ENCODE measurements at places on chromosomes 6 and 20.
A peak's percentile ranks its signal among the peaks of the same experiment; 100 is the strongest.

DNA sequence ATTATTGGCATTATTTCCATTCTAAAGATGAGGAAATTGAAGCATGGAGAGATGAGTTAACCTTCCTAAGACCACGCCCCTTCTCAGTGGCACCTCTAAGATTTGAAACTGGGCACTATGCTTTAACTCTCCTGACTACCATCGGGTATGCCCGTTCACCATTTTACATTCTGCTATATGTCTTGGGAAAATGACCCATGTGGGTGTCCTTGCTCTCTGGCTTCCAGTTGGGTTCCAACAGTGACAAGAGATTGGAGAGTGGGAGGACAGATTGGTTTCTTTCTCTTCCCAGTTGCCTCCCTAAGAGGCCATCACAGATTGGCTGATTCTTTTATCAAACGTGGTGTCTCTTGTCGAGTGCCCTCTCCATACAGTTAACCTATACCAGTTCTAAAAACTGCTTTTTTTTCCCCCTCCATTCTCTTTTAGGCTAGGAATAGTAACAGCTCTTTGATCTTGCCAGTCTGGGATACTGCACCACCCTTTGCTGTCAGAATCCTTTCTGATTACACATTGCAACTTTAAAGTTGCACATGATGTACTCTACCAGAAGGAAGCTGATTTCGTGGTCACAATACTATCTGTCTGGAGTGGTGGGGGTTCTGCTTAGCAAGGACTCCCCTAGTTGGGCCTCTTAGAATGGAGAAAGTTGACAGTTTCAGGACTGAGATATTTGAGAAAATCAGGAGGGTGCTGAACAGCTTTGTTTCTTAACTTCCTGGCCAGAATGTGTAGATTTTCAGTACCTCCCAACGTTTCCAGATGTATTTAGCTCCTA is 88.0 kb upstream of the ELOVL5 start:
- DNase-seq: no peak

DNA sequence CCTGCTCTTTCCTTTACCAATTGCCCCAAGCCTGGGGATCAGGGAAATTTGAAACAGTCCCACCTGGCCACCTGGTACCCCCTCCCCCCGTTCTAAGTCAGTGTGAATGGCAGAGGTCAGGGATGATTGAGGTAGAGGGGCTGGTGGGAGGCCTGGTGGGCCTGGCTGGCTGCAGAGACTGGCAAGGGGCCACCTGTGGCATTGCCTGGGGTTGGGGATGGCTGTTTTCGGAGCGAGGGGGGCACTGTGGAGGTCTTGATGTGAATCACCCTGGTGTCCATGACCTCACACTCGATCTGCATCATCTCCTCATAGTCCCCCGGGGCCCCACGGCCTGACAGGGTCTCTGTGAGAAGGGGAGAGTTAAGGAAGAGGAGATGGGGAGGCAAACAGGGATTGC is 6.5 kb upstream of the TNXB start:
- no peak for DNase-seq

DNA sequence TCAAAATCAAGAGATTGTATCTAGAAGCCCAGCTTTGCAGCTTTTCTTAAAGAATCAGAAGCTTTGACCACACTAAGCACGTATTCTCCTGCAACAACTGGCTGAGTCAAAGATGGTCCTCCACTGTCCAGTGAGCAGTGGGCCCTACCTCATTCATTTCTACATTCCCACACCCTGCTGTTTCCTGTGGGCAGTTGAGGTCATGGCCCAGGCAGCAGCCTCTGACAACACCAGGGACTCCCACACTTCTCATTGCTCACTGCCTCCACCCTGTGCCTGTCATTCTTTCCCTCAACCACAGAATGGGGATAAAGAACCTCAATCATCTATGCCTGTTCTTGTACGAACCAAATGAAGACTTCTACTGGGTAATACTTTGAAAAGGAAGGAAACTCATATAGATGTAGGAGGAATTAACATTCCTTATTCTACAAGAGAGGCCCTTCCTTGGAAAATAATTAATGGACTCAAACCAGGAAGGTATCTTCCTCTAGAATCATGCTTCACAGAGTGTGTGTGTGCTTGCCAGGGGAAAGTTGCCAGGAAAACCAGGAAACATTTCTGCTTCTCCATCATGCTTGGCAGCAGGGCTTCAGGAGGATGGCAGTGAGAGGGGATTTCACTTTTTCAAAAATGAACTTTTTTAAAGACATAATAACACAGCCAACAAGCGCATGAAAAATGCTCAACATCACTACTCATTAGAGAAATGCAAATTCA is 191.7 kb upstream of the RIN2 start:
- no peak for DNase-seq

DNA sequence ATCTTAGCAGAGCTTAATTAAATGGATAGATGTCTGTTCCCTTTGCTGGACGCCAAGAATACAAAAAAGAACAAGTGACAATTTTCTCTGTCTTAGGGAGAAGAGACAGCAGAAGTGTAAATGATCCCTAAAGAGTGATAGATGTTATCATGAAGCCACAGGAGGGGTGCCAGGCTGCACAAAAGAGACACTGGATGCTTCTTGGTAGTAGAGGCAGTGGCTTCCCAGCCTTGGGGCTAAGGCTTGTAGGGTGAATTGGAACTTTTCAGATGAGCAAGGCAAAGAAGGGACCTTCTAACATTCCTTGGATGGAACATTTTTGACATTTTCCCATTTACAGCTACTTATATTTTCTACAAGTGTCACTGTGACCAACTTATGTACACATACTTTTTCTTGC is 58.0 kb downstream of the CCN2 start:
- no peak for DNase-seq

- DNase-seq: no peak
Measured at GRCh38 chr20:23371496-23371895, 9.5 kb downstream of the GZF1 start.

DNA sequence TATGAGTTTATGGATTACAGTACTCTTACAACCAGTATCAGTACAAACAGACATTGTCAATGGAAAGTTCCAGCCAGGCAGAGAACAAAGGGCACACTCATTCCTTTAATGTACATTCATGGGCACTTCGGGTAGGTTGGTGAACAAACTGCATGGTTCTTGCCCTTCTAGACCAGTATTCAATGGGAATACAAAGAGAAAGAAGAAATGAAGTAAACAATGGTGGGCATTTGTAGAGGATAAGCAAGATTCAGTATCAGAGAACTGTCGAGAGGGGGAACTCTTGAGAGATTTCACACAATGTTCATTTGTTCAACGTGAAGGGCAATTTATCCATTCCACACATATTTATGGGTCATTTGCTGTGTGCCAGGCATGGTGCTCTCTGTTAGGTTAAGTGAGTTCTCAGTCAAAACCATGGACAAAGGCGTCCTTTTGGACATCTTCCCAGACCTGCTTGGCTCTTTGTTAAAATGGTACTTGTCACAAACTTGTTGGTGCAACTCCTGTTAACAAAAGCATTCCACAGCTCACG is 714.8 kb downstream of the DHX35 start:
- DNase-seq: peak; percentile 42

- DNase-seq: no peak
Measured at GRCh38 chr6:36914227-36914794, 28.6 kb downstream of the C6orf89 start.

GRCh38 chr6:20497216-20498040 is 36.8 kb upstream of the CDKAL1 start:
- no peak for DNase-seq

- DNase-seq: no peak
Measured at GRCh38 chr20:58088105-58088504, 140.3 kb downstream of the ANKRD60 start.

- DNase-seq: no peak
Measured at GRCh38 chr6:104589940-104590339, 269.8 kb downstream of the HACE1 start.

DNA sequence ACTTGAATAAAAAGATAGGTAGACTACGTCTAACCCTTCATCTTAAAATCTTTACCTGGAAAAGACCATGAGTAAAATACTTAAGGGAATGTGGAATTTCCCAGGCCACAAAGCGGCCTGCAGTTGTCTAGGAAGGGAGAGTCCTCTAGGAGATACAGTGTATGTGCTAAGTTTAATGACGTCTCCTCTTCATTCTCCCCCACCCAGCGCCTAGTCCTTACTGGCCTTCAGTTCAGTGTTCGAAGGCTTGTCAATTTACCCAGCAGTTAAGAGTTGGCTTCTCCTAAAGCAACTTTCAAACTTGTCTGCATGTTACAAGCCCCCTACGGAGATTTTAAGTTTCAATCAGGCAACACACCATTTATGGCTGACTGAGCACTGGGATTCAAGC is 35.2 kb downstream of the HFE start:
- DNase-seq: no peak

DNA sequence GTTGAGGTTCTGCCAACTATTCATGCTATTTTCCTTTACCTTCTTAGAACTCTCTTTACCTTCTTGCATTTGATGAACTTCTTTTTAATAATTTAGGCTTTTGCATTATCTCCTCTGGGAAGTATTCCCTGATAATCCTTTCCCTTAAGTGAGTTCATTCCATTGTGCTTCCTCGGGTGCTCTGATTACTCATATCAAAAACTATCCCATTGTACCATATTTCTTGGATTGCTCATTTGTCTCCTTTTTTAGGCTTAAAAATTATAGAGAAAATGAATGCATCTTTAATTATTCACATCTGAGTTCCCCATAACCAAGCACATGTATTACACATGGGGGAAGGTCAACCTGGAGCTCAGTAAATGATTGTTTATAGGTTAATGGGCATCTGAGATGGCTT is 2.5 kb downstream of the CALHM4 start:
- no peak for DNase-seq

DNA sequence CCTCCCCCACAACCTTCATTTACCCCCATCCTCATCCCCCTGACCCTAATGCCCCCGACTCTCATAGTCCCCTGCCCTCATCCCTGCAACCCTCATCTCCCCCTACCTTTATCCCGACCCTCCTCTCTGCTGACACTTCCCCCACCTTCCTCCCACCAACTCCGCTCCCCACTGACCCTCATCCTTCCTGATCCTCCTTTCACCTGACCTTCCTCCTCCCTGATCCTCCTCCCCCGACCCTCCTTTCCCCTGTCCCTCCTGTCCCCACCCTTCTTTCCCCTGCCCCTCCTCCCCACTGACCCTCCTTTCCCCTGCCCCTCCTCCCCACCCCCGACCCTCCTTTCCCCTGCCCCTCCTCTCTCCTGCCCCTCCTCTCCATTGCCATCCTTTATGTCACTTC is 7.1 kb downstream of the TREML2 start:
- DNase-seq: no peak

DNA sequence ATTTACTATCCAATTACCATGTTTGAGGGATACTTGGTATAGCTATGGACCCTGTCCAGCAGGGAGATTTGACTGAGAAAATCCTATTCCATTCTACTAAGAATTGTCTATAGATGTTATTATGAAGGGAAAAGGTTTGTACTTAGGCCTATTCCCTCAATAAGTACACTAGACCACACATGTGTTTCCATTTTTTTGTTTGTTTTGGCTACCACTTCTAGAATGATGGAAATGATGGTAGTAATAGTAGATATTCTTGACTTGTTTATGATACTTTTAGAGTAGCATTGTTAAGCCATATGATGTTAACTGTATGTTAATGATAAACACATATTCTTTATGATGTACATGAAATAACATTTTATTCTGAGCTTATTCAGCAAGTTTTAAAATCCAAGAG is 144.8 kb downstream of the OGFRL1 start:
- no peak for DNase-seq

GRCh38 chr6:15907914-15908518 is 220.9 kb upstream of the MYLIP start:
- no peak for DNase-seq

DNA sequence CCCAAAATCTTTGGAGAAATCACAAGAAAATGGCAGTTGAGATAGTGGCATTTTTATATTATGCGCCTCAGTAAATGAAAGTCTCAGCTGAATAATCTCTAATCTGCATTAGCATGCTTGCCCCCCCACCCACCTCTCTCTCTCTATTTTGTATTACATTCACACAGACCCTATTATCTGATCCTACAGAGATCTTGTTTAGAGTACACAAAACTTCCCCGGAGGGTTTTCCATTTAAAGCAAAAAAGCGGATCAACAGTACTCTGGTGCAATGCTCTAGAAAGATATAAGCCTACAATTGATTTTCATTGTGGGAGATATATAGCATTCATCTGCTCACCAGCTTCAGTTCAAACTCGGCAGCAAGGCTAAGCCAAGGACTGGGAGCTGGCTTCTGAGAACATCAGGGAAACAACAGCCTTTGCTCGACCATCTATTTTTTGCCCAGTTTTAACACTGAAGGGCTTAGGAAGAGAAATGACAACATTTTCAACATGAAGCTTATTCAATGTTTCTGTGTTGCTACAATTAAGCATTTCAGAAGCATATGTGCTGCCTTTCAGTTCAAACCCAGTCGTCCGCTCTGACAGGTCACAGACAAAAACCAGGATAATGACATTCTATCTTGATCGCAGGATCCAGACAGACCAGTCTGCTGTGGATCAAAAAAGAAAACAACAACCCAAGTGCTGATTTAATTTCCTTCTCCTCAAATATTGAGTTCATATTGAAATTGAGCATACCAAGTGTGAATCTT is 137.6 kb upstream of the ATXN1 start:
- DNase-seq: peak; percentile 48

DNA sequence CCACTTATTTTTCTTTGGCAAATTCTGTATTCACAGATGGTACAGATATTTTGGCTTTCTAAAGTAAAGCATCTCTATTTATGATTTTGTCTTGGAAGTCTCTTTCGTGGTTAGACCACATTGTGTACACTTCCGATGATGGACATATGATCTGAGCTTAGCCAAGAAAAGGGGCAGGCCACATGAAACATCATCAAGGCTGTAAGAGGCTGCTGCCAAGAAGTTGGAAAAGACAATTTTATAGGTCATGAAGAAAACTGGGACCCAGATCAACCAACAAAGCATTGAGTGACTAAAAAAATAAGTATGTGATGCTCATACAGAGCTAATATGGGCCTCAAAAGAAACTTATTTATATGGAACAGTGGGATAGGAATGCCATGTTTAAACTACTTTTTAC is 266.4 kb downstream of the HAO1 start:
- DNase-seq: no peak

- no peak for DNase-seq
Measured at GRCh38 chr20:51059862-51060261, 37.0 kb upstream of the KCNG1 start.

Data from spinal cord (tissue), 10 donors.